Stimulated activated CD8-positive, alpha-beta memory T cell treated with anti-CD3 and anti-CD28 coated beads, Interleukin-12 subunit alpha, Interleukin-12 subunit beta, amount 100 ng/mL, for 1 hour (primary cell): ENCODE measurements at places on chromosomes 5 and 9.

DNA sequence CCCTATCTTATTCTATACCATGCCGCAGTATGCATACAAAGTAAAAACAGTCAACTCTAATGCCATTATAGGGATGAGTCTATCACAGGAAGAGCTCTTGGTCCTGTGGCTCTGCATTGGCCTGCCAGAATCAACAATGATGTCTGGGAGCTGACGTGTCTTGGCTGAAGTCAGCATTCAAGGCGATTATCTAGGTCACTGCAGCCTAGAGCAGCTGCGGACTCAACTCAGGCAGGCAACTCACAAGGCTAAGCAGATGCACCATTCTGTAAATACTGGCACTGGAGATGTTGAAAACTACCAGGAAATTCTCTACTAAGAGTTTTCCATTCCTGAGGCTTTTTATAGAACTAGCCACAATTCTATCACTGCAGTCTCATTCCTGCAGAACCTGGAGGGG lies 13.3 kb downstream of the SPATA9 start:
- DNase-seq: no peak

DNA sequence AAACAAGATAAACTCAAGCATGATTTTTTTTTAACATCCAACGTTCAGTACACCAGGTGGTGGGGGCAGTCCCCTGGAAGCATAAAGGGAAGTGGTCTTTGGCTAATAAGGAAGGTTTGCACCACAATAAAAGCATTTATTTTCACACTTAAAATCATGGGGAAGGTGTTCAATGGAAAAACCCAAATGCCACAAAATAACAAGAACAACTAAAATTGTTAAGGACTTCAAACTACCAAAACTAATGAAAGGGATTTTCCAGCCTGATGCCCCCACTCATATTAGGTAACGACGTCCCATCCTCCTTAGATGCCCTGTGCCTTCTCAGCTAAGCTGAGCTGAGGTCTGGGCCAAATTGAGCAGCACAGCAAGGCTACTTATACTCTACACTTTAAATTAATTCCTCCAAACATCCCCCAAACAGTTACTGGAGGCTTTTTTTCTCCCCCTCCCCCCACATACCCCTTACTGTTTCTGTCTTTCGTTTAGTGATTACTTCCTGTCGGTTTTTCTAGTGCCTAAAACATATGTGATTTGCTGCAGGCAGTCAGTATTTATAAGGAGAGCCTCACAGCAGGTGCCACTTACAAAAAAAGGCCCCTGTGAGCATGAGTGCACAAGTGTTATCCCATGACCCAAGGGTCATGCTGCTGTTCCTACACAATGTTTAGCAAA lies 259.7 kb upstream of the ZNF608 start:
- DNase-seq: no peak

- no peak for DNase-seq
Measured at GRCh38 chr9:130539420-130540223, 39.8 kb upstream of the FUBP3 start.

GRCh38 chr5:171623551-171624097 lies 162.0 kb upstream of the SMIM23 start:
- DNase-seq: no peak

- no peak for DNase-seq
Measured at GRCh38 chr9:105004466-105005090, 76.6 kb upstream of the ABCA1 start.

DNA sequence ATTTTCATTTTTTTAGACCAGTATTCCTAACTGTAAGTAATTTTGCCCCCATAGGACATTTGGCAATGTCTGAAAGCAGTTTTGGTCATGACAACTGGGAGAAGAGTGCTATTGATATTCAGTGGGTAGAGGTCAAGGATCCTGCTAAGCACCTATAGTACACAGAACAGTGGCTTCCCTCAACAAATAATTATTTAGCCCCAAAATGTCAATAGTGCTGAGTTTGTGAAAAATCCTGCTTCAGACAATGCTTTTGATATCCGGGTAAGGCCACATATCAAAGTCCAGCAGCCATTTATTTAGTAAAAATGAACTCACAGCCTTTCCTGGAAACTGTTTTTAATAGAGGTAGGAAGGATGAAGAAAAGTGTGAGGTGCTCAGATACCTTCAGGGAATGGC lies 8.1 kb upstream of the TARS1 start:
- DNase-seq: no peak

GRCh38 chr5:20649966-20650365 lies 662.0 kb upstream of the CDH18 start:
- DNase-seq: no peak

DNA sequence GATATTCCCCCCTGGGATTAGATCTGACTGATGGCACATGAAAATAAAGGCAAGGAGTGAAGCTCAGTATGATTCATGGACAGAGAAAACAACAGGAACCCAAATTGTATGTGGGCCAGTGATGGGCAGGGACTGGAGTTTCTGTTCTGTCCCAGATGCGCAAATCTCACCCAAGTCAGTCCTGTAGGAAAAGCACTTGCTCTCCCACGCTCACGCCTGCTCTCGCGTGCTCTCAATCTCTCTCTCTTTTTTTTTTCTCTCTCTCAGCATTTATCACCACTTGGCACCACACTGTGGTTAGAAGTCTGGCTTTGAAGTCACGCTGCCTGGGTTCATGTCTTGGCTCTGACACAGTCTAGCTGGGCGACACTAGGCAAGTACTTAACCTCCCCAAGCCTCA lies 106.5 kb upstream of the LRRTM2 start:
- no peak for DNase-seq

DNA sequence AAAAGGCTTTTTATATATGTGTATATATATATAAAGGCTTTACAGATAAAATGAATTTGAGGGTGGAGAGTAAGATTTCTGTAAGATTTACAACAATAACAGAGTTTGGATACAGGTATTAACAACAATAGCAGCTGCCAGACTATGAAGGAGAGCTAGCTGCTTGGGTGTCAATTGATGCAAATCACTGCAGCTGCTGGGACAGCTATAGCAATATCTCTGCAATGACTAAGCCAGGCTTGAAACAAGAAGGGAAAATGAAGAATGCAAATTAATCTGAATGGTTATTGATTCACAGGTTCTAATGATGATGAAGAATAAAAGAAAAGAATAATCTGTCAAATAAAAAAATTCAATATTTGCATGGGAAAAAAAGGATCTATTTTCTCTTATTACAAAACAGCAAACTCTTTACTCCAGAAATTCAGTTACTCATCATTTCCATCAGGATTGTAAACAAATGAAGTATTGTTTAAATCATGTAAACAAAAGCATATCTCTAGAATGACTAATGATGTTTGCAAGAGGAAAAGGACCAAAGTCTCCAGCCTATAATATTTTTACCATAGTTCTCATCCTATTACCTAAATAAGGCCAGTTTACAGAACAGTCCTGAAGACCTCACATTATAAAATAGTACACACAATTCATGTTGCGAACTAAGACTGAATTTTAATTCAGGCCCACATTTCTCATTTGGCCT lies 219.0 kb downstream of the HTR1A start:
- DNase-seq: no peak

- no peak for DNase-seq
Measured at GRCh38 chr9:9257999-9258498, 1354.8 kb downstream of the PTPRD start.

DNA sequence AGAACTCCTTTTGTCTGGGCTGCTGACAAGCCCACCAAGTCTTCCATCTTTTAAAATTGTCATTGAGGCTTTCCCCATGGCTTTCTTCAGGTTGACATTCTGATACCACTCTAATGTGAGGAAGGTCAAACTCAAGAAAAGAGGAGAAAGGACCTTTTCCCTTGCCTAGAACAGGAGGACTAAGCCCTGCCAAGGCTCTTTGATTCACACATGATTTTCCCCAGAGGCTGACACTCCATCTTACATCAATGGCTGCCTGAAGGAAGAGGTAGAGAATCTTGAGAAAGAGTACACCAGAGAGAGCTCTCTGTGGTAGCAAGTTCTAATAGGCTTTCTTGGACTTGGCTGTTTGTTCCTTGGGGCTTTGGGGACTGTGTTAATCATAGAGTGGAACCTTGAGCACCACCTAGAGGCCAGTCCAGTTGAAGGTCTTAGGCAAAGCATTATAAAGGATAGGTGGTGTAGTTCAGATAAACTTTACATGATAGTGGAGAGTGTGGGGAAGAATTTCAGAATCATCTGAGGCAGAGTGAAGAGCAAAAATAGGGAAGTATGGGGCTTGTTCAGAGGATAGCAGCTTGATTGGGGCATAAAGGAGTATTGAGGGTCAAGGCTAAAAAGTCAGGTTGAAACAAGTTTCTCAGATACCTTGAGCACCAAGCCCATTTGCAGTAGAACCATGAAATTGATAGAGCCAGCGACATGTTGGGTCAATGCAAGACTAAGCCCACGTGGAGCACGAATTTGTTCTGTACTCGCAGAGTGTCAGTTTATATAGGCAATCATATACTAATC lies 36.7 kb downstream of the NDFIP1 start:
- peak; percentile 33 for DNase-seq

DNA sequence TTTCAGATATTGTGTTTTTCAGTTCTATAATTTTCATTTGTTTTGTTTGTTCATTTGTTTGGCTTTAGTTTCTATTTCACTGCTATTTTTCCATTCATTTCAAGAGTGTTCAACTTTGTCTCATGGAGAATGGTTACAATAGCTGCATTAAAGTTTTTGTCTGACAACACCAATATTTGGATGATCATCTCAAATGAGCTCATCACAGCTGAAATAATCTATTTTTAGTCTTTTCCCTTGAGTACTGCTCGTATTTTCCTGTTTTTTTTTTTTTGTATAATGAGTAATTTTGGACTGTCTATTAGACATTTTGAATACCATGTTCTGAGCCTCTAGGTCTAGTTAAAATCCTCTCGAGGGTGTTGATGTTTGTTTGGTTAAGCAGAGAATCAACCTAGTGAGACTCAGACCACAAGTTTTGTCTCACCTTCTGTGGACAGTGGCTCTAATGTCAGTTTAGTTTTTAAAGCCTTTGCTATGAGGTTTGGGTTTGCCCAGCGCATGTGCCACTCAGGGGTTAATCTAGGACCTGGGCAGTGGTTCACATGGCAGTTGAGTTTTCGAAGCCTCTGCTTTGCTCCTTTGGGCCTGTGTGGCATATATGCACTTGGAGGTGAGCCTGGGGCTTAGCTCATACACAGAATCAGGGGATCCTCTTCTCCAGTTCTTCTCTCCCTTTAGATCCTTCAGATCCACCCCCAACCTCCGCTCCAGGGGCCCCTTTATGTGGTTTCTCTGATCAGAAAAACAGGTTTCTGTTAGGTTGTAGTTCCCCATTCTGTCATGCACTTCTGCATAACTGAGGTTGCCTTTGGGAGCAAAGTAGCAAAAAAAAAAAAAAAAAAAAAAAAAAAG lies 79.8 kb downstream of the ARSB start:
- DNase-seq: no peak
